NT2/D1 (cell line): ENCODE measurements at places on chromosomes 1 and 21.

DNA sequence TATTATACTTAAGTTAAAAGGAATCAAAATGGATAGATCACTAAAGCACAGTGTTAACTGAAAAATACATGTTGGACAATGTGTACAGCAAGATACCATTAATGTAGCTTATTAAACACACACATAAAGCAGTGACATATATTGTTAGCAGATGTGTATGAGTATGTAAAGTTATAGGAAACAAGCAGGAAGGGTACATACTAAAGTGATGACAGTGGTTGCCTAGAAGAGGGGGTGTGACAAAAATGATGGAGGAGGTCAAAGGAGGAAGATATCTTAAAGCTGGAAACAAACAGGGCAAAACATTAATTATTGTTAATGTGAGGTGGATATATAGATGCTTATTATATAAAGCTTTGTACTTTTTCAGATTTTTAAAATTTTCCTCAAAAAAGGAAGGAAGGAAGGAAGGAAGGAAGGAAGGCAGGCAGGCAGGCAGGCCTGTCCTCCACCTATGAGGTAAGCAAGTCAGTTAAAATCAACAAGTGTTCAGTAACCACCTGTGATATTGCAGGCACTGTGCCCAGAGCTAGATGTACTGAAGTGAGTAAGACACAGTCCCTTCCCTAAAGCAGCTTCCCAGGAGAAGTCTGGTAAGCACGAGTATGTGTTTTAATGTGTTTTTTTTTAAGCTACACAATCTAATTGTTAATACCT lies 252.9 kb upstream of the NR5A2 start:
- no peak for DNase-seq

GRCh38 chr1:221171768-221172167 lies 292.5 kb downstream of the HLX start:
- DNase-seq: no peak

- no peak for DNase-seq
Observed at GRCh38 chr1:99544328-99544727, 101.6 kb upstream of the PALMD start.

GRCh38 chr1:179137617-179138255 lies 55.9 kb downstream of the TOR3A start:
- no peak for DNase-seq

- no peak for DNase-seq
Observed at GRCh38 chr1:183315991-183316758, 102.0 kb downstream of the NMNAT2 start.

GRCh38 chr1:186152620-186153239 lies 222.3 kb downstream of the TPR start:
- DNase-seq: peak; percentile 11

GRCh38 chr1:169860187-169860586 lies 33.5 kb downstream of the SCYL3 start:
- DNase-seq: no peak

DNA sequence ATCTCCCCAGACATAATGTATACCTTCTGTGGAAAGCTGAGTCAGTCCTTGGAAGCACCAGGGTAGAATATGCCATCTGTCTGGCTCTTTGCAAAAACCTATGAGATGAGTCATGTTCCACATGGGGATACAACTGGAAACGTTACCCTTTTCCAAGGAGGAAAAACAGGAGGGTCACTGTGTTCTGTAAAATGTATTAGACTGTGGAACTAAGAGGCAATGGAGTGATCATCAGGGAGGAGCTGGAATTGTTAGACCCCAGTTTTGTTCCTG lies 16.1 kb upstream of the PSMD4 start:
- DNase-seq: no peak

DNA sequence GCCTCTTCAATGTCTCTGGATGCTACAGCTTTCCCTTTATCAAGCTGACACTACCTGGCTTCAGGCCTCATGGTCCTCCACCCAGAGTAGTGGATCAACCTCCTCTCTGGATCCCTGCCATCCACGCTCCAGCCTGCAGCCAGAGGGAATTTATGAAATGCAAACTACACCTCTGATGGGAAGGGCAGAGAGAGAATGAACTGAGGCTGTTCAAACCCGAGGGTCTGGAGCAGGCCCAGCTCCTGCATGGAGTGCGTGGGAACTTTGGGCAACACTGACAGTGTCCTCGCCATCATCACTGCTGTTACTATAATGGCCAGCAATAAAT lies 157.8 kb downstream of the TRABD2B start:
- DNase-seq: no peak

- DNase-seq: no peak
Observed at GRCh38 chr1:40265298-40265697, 7.3 kb downstream of the ZMPSTE24 start.

DNA sequence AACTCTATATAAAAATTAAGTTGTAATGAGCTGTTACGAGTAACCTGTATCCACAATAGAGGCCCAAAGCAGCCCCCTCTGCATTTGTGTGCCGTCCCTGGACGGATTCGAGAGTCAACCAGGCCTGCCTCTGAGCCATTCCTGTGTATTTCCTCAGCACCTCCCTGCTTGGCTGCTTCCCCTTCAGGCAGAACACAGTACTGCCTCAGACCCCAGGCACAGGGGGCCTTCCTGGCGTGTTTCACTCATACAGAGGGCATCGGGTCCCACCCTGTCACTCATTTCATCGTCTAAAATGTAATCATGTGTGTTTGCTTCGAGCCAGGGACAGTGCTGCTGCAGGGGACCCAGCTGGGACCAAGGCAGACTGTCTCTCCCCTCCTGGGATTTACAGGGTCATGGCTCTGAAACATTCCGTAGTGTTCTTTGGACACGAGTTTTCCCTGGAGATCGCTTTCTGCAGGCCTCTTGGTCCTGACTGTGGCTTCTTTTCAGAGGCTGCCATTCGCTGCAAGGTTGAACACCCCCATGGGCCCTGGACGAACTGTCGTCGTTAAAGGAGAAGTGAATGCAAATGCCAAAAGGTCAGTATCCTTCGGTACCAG lies 19.4 kb downstream of the LGALS8 start:
- no peak for DNase-seq

DNA sequence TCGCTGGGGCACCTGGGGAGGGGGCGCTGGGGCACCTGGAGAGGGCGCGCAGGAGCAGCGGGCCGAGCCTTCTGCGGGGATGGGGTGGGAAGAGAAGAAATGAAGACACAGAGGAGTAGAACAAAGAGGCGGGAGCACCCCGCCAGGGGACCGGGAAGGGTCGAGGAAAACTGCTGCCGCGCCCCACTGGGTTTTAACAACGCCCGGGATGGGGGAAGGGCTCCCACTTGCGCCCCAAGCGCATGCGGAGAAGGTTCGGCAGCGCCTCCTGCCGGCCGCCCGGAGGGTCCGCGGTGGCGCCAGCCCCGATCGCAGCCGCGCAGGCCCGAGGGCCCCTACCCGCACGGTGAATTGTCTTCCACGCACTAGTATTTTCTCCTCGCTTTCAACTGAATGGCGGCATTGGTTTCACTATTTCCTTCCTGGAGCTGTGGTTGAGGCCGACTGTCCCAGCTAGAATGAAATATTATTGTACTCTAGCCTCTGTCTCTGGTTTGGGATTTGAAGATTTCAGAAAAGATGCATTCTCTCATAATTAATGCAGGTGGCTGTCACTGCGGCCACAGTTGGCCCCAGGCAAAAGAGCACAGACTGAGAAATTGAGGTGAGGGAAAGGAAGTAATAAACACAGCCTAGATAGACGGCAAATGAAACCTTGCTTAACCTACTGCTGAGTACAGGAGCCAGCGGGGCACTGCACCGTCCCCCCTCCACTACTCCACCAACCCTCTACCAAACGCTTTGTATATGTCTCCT lies 57.3 kb downstream of the MAB21L3 start:
- peak; percentile 71 for DNase-seq

DNA sequence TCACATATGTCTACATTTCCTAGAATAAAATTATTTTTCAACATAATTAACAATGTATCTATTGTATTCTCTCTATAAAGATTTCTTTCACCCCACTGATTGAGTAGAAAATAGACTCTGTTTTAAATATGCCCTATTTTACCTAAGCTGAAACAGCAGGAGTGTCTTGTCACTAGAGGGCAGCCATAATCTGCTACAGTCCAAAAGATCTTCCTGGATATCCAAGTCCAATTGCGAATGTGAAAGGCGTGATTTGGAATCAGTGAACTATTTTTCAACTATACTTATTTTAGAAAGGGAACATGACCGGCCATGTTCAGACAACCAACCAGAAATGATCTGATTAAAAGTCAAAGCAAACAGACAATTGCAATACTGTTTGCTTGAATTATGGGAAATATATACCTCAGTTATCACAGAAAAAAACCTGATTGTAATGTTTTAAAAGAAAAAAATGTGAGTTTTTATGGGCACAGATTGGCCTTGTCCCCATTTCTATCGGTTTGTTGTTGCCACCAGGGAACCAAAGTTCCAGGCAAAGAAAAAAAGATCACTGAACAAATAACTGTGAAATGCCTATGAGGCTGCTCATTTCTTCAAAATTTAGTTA lies 1211.0 kb upstream of the ADGRL4 start:
- peak; percentile 33 for DNase-seq

DNA sequence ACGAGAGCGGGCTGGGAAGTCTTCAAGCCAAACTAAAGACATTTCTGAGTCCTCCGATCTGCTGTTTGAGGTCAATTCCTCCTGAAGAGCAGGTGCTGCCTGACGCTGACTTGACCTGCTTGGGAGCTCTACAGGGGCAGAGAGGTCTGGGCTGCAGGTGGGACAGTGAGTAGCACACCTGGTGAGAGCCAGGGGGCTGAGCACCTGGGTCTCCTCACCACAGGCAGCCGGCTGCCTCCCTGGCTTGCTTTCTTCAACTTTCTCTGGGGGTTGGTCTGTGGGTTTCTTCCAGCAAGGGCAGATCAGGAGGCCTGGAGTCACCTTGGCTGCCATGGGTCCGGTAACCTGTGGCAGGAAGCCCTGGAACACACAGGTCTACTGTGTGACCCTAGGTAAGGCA lies 107.4 kb upstream of the EDN2 start:
- DNase-seq: no peak

DNA sequence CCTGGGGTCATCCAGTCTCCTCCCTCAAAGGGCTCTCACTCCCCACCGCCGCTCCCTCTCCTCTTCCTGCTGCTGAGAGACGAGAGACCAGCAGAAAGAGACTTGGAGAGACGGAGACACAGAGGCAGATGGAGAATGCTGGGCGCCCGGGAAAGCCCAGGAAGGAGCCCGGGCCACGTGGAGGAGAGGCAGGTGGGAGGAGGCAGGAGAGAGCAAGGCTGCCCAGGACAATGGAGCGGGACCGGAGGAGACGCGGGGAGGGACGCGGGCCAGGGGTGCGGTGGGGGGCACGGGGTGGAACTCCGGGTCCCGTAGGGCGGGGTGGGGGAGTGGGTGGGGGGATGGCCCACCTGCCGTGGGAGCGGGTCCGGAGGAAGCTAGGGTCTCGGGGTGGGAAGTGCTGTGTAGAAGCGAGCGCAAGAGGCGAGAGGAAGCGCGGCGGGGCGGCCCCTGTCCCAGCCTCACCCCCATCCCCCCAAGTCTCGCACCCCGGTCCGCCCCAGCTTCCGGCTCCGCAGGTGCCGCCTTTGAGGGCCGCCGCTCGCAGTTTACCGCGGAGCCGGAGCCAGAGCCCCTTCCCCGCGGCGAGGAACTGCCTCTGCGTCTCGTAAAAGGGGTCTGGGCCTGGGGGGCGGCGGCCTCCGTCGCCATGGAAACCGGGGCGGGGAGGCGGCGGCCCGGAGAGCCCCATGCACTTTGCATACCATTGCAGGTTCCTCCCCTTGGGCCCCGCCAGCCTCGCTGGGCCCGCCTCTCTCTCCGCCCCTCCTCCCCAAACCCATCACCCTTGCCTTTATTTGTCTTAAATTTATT lies 11.7 kb upstream of the EPHA2 start:
- peak; percentile 78 for DNase-seq

GRCh38 chr1:61141288-61142042 lies 59.1 kb downstream of the NFIA start:
- DNase-seq: no peak

DNA sequence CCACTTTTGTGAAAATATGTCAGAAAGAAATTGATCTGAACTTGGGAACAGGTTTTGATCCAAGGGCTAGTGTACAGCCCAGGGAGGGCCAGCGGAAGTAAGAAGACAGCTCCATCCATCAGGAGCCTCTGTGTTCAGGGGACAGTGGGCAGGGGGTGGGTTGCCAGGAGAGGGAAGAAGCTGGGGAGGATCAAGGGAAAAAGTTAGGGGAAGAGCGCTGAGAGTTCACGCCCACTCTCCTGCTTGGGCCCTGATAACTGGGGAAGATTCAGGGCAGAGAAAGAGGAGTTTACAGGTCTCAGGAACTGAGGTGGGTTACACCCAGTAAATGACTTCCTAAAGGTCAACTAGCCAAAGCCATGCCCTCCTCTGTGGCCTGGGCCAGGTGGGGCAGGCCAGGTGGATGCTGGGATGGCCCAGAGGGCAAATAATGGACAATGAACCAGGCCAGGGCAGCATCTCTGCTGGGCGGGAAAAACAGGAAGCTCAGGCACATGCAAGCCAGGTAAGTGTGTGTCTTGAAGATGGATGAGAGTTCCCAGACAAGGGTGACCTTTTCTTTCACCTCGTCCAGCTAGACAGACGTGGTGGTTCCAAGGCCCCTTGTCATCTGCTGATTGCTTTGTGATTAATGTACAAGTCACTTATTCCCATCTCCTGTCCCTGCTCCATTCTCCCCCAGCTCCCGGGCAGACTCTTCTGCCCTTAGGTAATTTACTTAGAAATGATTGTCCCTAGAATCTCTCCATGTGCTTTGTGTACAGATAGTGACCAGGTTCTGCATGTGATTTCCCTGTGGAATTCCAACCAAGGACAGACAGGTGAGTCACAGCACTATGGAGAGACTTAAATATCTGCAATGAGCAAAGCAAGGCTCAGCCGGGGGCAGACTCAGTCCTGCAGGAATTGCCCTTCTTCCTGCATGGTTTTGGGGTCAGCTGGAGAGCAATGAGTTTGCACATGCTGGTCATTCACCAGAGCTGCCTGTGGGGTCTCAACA lies 57.0 kb downstream of the MDM4 start:
- no peak for DNase-seq

- no peak for DNase-seq
Observed at GRCh38 chr1:184701816-184702215, 52.8 kb downstream of the EDEM3 start.

- no peak for DNase-seq
Observed at GRCh38 chr21:28018741-28019669, 973.7 kb downstream of the LTN1 start.

DNA sequence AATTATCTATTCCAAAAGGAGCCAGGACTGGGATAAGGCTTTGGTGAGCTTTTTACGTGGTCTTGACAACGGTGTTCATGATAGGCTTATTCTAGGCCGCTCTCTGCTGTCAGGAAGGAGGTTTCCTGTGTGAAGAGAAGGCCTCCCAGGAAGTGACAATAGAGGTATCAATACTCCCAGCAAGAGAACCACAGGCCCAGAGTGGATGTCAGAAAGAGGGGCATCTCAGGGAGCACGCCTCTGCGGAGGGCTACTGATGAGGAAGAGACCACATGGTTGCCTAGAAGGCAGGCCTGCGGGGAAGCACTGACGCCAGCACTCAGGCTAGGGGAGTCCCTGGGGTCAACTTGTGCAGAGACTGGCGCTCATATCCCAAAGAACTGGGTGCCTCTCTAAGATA lies 60.4 kb downstream of the ITPKB start:
- DNase-seq: no peak
